ENCODE measurements at places on chromosomes 13 and 19.
A peak's percentile ranks its signal among the peaks of the same experiment; 100 is the strongest.

DNA sequence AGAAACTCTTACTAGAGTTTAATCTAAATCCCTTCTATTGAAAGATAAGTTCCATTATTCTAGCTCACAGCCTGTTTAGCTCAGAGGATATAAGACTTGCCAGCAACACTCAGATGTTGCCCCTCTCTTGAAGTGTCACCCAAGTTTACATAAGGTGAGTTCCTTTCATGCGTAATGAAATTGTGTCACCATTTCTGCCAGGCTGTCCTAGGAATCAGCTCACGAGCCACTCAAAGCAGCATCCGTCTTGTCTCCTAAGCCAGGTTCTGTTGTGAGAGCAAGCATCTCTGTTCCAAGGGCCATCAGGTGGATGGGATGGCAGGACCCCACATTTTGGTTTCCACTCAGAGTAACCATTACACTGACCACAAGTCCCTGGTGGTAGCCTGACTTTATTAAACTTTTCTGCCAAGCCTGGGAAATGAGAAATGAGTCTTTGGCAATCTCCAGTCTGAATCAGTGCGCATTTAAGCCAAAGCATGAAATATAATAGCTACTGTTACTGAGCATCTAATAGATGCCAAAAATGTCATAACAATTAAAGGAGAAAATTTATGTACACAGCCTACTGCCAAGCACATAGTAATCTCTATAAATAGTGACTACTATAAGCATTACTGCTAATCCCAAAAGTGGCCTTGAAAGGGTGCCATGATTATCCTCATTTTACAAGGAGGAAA, 179.6 kb upstream of the MIR17HG start:
- DNase-seq, result no peak

DNA sequence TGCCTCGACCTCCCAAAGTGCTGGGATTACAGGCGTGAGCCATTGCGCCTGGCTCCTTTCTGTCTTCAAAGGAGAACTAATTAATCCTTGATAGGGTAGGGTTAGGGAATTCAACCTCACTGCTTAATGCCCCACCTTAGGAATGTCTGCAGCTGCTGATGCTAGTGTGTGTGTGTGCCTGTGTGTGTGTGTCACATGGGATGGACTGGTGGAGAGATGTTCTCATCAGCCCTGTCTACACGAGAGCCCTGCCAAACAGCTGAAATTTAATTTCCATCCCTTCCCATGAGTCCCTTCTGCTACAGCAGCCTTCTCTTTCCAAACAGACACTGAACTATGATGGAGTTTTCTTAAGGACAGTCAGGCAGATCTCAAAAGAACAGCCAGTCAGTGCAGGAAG, 46.5 kb upstream of the CLDN10 start:
- DNase-seq, result no peak

DNA sequence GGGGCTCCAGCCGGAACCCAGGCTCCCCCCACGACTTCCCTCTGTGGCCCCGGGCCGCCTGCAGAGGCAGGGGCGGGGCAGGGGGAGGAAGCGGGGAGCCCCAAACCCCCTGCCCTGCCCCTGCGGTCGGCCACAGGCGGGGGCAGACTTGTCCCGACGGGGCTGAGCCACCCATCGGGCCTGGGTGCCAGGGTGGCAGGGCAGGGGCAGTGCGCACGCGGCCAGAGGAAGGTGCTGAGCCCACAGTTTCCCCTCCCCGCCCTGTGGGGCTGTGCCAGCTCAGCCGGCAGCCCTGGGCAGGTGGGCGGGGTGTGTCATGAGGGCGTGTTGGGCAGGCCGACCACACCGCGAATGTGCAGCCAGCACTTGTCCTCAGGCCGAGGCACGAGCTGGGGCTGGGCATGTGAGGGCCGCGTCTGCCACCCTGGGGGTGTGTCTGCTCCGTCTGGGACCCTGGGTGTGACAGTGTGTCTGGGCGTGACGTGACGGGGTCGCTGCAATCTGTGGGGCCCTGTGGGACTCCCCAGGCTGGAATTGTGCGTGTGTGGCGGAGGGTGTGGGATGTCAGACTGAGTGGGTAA, 17.7 kb downstream of the CCDC97 start:
- peak; percentile 95 for DNase-seq

GRCh38 chr19:18001777-18002345, 6.1 kb upstream of the ARRDC2 start:
- no peak for DNase-seq

- DNase-seq, result no peak
These were observed 107.1 kb upstream of the MIR17HG start for GRCh38 chr13:91240341-91240740.

- DNase-seq, result no peak
These were observed 51.6 kb downstream of the SACS start for GRCh38 chr13:23381866-23382265.

DNA sequence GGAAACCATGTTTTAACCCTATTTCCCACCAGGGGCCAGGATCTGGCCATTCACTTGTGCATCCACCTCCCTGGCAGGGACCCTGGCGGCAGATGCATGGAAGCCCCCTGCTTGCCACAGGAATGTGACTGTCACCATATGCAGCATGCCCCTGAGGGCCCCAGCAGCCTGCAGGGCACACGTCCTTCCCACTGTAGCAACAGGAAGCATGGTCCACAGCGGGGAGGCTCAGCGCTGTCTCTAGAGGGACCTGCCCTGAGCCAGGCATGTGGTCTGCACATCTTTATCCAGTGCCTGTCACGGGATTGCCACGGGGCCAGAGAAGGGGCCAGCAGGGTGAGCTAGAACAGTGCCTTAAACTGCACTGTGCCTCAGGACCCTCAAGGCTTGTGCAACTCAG, 34.9 kb upstream of the MCF2L start:
- DNase-seq, result no peak

DNA sequence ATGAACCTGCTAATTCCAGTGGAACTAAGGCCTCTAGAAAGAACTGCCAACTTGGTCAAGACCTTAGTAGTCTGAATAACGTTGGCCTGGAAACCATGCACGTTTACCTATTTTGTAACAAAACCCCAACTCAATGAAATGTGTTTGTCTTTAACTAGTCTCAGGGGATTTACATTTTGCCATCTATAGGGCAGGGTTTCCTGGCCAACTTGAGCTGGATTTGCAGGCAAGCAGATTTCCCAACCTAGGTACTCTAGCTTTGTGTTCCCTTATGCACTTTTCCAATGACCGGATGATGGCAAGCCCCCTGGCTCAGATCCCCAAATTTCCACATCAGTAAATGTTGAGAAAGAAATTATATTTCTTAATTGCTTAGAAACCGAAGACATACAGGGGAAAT, 114.5 kb downstream of the IRS2 start:
- DNase-seq, result no peak

- no peak for DNase-seq
These were observed at the start of gene SACS for GRCh38 chr13:23433171-23434153. TSS of gene SACS (minus strand) at chr13:23433702. CDS start at chr13:23411239, 22,463 bp downstream.

DNA sequence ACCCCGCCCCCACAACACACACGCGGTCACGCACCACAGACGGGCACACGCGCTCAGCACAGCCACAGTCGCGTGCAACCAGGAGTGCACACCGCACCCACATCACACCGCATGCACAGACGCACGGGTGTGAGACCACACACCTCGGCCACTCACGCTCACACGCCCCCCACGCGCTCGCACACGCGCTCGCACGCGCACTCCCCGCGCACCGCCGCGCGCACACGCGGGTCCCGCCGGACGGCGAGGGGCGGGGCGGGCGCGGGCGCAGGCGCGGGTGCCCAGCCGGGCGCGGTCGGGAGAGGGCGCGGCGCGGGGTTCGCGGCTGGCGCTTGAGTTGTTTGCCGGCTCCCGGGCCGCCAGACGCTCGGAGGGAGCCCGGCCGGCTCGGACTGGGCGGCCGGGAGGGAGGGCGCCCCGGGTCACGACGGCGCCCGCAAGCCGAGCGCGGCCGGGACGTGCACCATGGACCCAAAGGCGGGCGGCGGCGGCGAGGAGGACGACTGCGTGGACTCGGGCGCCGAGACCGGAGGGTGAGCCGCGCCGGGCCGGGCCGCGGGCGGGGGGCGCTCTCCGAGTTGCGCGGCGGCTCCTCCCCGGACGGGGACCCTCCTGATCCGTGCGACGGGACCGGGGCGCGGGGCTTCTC, at the start of gene FAM124A:
Gene FAM124A, plus strand, starts transcription at position 362 of the 649 bp plus-strand sequence. Its CDS starts 104 bp downstream, at position 466.
- DNase-seq, result peak; percentile 75
